ENCODE measurements at places on chromosomes 2 and 18. TPM values are rescaled to one million over a fixed set of nuclear protein-coding genes. Genes with fewer than 3 reads are reported as not detected.

GRCh38 chr2:941871-942270 lies 8.8 kb upstream of the SNTG2 start:
- no peak overlapping the region for H3K27ac ChIP-seq
- H3K4me1 ChIP-seq = no peaks in the 10 kb centered on the region
- H3K36me3 ChIP-seq = no peaks in the 10 kb centered on the region
- H3K27me3 ChIP-seq = peaks cover 6% of the 10 kb centered on the region
- H3K4me3 ChIP-seq = no peak overlapping the region

GRCh38 chr2:50791271-50791670 lies 240.7 kb downstream of the NRXN1 start:
- no peak overlapping the region for H3K27ac ChIP-seq
- no peaks in the 10 kb centered on the region for H3K36me3 ChIP-seq
- no peak for DNase-seq

DNA sequence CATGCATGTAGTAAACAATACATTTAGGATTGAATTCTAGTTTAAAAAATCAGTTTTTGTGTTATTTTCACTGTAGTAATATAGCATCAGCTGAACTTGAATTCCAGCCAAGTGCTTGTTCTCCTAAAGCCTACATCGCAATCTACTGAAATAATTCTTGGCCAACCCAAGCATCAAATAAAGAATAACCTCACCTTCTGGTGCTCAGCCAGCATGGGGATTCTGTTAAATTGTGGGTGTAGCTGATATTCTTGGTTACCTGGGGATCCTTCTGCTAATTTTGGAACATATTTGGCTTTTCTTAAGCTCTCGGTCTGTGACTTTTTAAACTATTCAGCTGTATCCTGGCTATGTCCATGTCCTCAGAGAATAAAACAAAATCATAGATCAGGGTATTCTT lies 248.8 kb downstream of the NRXN1 start:
- H3K27me3 ChIP-seq = no peaks in the 10 kb centered on the region
- peak; percentile 1 for DNase-seq
- no peaks in the 10 kb centered on the region for H3K4me1 ChIP-seq

GRCh38 chr2:127594116-127594591 lies 51.8 kb upstream of the GPR17 start:
- no peaks in the 10 kb centered on the region for H3K27me3 ChIP-seq
- no peak overlapping the region for H3K4me3 ChIP-seq
- no peak overlapping the region for H3K27ac ChIP-seq
- DNase-seq = no peak

The SERPINB3 gene
- total RNA-seq = not detected

The PLGLB1 gene
- total RNA-seq = 0.92 TPM

The SLC9A2 gene
- total RNA-seq = 0.06 TPM

Measured in lung (tissue), 17 donors.